ENCODE measurements at places on chromosomes 6 and 20. TPM values are rescaled to one million over a fixed set of nuclear protein-coding genes. Genes with fewer than 3 reads are reported as not detected.

OOEP gene
- not detected for total RNA-seq

KCNB1 gene
- total RNA-seq = not detected

- H3K27me3 ChIP-seq = no peaks in the 10 kb centered on the region
- peaks cover 3% of the 10 kb centered on the region for H3K4me1 ChIP-seq
- no peak overlapping the region for H3K27ac ChIP-seq
- no peak for DNase-seq
- no peak overlapping the region for H3K4me3 ChIP-seq
- H3K36me3 ChIP-seq = no peaks in the 10 kb centered on the region
Observed at GRCh38 chr6:147547369-147547902, 38.9 kb downstream of the SAMD5 start.

DNA sequence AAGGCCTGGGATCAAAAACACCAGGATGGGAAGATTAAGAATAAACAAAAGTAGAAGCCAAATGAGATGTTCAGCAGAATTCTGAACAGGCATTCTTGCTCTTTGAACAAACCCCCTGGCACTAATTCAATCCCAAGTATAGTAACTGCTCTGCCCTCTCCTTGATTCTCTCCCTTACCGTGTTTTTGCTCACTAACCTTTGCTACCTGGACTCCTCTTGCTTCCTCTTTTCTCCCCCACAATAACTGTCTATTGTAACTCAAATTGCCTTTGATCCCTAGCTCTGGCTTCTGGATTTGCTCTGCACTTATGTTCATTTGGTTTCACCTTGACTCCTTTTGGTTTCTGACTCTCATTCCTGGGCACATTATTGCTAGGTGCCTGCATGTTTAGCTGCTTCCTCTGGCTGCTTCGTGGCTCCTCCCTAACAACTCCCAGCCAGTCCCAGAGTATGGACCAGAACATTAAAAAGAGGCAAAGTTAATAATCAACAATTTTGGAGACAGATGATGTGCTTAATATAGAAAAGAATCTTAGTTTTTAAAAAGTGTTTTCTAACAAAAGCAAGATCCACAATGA lies 65.4 kb upstream of the PHIP start:
- no peaks in the 10 kb centered on the region for H3K27me3 ChIP-seq
- no peak overlapping the region for H3K4me3 ChIP-seq
- DNase-seq = no peak
- no peak overlapping the region for H3K27ac ChIP-seq

DNA sequence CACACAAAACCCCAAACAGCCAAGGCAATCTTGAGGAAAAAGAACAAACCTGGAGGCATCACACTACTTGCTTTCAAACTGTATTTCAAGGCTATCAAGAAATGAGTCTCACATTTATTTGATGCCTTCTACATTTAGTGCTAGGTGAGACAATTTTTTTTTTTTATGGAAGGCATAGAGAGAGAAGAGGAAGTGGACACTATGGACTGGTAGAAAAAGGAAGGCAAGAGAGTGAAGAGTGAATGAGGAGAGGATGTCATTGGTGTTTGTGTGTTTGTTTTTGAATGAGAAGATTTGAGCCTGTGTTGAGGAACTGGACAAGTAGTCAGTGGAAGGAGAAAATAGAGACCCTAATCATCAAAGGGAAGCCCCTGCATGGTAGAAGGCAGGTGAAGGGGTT lies 182.0 kb upstream of the JAG1 start:
- no peaks in the 10 kb centered on the region for H3K36me3 ChIP-seq
- no peak overlapping the region for H3K27ac ChIP-seq
- H3K27me3 ChIP-seq = no peaks in the 10 kb centered on the region
- H3K4me3 ChIP-seq = no peak overlapping the region
